Activated T-cell treated with anti-CD3 and anti-CD28 coated beads, Interleukin-2, amount 50 U/mL, for 48 hours (primary cell): ENCODE measurements at places on chromosomes 3 and 15.
A peak's percentile ranks its signal among the peaks of the same experiment; 100 is the strongest.

GRCh38 chr3:138673641-138674530, 65.3 kb downstream of the FAIM start:
- no peak for DNase-seq

GRCh38 chr15:91243826-91244225, 143.8 kb downstream of the SV2B start:
- no peak for DNase-seq

DNA sequence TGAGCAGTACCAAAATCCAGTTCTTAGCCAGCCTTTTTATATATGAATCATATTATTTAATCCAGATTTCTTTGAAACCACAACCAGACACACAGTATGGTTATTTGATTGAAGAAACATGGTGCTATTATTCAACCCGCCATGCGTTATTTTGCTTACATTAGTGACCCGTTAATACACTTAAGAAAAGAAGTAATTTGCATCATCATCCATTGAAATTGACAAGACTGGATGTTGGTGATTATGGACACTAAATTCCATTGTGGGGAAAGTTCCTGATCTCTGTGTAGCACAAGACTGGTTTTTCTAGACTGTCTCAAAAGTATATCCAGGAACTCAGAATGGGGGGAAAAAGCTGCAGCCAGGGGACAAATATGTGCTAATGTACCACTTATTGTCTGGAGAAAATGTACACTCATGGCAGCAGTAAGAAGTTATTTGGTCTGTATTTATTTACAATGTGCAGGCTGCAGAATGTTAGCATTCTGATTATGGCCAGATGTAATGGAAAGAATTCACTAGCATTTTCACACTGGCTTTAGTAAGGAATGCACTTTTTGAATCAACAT, 80.3 kb downstream of the FILIP1L start:
- no peak for DNase-seq

DNA sequence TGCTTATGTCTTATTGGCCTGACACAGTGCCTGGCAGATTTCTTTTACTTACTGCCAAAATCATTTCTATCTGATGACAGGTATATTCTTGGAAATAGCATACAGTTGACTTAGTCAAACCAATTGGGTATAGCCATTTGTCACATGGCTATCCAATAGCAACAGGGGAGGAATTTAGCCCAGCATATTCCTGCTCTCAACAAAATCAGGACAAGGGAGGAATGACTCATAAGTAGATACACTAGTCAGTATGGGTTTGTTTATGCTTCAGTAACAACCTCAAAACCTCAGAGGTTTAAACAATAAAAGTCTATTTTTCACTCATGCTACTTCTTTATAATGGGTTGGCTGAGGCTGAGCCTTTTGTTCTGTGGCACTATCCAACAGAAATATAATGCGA, 38.0 kb upstream of the VILL start:
- no peak for DNase-seq

DNA sequence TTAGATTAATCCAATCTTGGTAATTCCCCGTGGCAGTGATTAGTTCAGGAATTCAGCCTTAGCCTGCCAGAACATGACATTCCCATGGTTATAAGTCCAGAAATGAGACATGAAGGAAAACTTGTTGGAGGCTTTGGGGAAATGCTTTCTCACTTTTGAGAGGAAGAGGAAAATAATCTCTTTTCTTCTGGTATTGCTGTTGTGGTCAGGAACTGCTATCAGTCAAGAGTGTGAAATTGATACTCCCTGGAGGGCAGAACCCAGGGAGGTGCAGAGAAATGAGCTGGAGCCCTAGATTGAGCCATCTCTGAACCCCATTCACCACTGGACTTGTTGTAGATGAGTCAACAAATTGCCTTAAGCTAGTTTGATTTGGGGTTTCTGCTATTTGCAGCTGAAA, 38.6 kb upstream of the APH1B start:
- peak; percentile 47 for DNase-seq

DNA sequence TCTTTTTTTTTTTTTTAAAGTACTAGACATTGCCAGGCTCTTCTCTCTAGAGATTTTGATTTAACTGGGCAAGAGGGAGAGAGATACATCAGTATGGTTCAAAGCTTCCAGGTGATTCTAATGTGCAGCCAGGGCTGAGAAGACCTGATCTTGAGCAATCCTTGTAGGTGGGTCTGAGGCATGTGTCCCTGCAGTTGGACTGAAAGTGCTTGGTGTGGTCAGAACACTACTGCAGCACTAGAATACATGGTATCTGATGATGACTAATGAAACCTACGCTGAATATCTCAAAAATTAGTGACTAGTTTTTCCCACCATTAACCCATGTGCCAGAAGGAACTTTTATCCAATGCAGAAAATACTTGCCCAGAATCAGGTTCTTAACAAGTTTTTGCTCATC, 34.4 kb upstream of the MYO5C start:
- DNase-seq, result no peak

DNA sequence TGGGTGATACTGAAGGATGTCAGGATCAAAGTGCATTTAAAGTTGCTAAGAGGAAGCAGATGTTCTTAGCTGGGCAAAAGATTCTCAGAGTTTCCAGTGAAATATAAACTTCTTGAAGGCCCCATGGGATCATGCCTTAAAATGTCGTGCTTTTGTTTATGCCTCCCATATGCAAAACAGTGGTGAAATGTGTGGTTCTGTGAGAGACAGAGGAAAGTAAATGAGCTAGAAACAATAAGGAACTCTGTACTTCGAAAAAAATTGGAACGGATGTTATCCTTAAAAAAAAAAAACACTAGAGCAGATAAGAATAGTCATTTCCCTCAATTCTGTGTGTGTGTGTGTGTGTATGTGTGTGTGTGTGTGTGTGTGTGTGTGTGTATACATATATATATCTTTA, 497.0 kb upstream of the TBL1XR1 start:
- no peak for DNase-seq

- DNase-seq, result no peak
These were observed 161.5 kb upstream of the C2CD4B start for GRCh38 chr15:62326460-62327011.
